Mesothelial cell of epicardium (in vitro differentiated cells): ENCODE measurements at places on chromosomes 1 and 21. TPM values are rescaled to one million over a fixed set of nuclear protein-coding genes. Genes with fewer than 3 reads are reported as not detected.

- DNase-seq = no peak
Measured at GRCh38 chr1:236039740-236040685, 24.9 kb downstream of the NID1 start.

GRCh38 chr1:193656841-193657240 lies 470.4 kb upstream of the B3GALT2 start:
- no peak for DNase-seq

The AGL gene
- 25.0 to 27.1 TPM (median 25.7 TPM) in 3 replicates for total RNA-seq

GRCh38 chr1:177385760-177386698 lies 215.3 kb downstream of the BRINP2 start:
- no peak for DNase-seq

GRCh38 chr1:160070243-160071163 lies 543 bp upstream of the KCNJ10 start:
- DNase-seq = peak; percentile 76

DNA sequence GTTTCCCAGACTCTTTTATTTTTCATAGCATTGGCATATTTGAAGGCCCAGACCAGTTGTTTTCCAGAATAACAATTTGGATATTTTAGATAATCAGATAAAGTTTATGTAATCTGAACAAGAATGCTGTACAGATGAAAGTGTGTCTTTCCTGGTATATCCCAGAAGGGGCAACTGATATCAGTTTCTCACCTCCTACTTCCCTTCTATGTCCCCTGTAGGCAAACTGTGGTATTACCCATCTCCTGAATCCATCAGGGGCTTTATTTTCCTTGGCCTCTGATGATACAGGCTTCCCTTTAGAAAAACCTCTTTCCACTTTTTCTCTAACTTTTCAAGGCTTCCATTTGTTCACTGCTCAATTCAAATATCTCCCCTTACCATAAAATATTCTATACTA lies 87.5 kb upstream of the RGS1 start:
- DNase-seq = no peak

DNA sequence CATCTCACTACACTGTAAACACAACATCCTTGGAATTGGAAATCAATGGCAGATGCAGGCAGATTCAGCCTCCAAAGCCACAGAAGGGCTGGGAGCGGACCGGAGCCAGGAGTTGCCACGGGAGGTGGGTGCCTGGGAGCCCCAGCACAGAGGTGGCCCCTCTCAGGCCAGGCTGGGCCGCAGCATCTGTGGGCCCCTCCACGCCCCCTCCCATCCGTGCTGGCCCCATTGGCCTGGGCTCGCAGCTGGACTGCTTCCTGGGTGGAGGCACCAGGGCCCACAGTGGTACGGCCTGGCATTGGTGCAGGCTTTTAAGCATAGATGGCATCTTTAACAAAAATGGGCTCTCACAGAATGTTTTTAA lies 64.2 kb downstream of the SLX9 start:
- DNase-seq = no peak

DNA sequence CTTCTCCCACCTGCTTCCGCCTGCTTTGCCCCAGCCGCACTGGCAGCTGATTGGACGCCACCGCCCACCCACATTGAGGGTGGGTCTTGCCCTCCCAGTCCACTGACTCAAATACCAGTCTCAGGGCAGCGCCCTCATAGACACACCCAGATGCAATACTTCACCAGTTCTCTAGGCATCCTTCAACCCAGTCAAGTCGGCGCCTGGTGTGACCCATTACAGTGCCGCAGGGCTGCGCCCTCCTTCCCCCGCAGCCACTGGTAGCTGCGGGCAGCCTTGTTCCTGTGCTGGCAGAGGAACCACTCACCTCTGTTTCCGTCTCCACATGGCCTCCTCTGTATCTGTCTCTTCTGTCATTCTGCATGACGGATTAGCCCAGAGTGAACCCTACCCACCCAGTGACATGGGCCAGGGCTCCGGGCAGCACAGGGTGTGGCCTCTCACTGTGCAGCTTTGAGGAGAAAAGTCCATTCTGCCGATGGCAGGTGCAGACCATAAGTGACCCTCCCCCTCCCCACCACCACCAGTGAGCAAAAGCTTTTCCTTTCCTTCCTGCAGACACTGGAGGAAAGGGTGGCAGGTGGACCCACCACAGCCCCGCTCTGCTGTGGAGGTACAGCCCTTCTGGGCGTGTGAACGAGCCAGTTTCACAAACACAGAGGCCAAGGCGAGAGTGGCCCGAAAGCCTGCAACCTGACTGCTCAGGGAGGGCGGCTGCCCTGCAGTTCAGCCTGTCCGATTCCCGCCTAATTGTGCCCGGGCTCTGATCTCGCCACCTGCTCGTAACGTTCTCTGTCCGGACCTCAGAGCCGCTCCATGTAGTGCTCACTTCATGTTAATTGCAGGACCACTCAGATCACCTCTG lies 57.1 kb downstream of the FAAP20 start:
- no peak for DNase-seq

The RAB42 gene
- 4.6 to 5.1 TPM (median 4.8 TPM) in 3 replicates for total RNA-seq

DNA sequence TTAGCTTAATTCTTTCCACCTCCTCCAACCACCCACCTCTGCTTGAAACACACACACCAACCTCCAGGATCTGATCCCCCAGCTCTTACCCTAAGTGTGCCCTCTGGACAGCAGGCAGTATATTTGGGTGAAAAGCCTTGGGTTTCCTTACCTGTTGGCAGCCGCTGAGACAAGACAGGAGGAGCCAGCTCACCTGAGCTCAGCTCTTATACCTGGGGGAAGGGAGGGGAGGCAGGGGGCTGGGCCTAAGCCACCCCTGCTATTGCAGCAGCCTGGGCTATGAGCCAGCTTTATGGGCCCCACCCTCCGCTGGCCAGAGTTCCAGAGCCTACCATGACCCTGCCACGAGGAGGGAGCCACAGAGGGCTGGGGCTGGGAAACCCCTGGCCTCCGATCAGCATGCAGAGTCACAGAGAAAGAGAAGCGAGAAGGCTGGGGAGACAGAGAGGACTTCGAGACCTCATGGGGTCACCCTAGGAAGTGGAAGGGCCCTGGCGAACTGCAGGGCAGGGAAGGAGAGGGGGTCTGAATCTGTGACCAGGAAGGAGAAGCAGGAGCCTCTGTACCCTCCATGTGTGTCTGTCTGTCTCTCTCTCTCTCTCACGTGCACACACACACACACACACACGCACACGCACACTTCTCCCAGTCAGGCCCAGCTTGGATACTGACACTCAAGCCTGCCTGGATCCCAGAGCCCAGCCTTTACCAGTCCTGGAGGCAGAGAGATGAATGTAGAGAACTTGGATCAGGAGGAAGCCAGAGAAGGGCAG lies at the start of gene S100A14:
Gene S100A14, minus strand, starts transcription at position 182 of the 773 bp plus-strand sequence. CDS start 467 bp downstream, outside the sequence.
- no peak for DNase-seq

GRCh38 chr1:207333009-207333600 lies 11.6 kb downstream of the CD55 start:
- DNase-seq = no peak

- DNase-seq = no peak
Measured at GRCh38 chr1:11982010-11982392, 1.8 kb downstream of the MFN2 start.

DNA sequence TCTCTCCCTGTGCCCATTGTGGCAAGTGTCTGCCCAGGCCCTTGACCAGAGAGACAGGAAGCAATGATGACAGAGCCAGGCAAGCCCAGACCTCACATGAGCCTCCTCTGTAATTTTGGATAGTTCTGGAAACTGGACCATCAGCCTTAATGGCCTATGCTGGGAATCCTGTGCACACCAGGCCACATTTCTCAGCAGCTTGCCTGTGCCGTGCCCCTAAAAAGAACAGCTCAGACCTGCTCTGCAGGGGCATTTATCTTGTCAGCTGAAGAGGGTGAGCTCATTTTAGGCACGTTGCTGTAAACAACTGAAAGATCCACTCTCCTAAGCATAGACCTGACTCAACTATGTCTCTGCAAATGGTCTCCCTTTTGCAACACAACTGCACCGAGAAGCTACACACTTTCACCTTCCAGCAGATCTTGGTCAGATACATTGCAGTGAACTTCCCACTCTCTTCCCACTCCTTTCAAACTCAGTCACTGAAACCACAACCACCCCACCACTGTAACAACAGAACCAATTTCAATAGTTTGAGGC lies 53.5 kb upstream of the BACH1 start:
- no peak for DNase-seq

- no peak for DNase-seq
Measured at GRCh38 chr1:192580351-192580962, 4.9 kb downstream of the RGS1 start.

The PRAMEF17 gene
- total RNA-seq = not detected in 3 replicates

DNA sequence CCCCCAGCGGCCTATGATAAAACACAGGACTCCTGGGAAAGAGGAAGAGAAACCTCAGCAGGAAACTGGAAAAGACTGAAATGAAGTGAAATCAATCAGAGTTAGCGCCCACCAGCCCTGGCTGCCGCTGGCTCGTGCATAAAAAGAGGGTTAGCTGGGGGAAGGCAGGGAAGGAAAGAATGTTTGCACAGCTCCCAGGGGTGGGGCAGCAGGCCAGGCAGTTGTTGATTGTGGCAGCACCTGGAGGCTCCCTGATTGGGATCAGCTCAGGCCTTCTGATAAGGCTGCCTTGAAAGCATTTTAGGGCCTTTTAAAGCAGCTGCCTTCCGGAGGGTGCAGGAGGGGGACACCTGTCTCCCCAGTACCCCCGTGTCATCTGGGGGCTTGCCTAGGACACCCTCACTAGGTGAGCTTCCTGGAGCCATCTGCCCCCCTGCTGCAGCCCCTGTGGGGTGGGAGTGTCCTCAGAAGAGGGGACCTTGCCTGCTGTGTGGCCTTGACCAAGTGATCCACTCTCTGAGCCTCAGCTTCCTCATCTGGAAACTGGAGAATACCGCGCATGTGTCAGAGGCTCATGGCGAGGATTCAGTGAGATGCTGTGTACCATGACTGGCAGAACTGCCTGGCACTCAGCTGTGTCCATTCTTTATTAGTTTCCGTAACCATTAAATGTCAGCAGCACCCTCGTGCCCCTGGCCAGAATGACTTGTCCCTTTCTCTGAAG lies 6.6 kb downstream of the EPHB2 start:
- DNase-seq = no peak

- no peak for DNase-seq
Measured at GRCh38 chr1:106879538-106879937, 176.9 kb upstream of the PRMT6 start.
